HepG2 (cell line): ENCODE measurements at places on chromosomes 5 and 9. TPM values are rescaled to one million over a fixed set of nuclear protein-coding genes. Genes with fewer than 3 reads are reported as not detected.

- DNase-seq = no peak
Measured at GRCh38 chr5:132260714-132261551, 3.4 kb downstream of the PDLIM4 start.

GRCh38 chr5:95390812-95391492 lies at the start of gene FAM81B:
FAM81B (plus strand) TSS chr5:95391366; CDS start chr5:95391390, 24 bp downstream.
- no peak for DNase-seq

GRCh38 chr5:9653811-9654210 lies 23.7 kb upstream of the TAS2R1 start:
- no peak for DNase-seq

- no peak for DNase-seq
Measured at GRCh38 chr5:7169240-7169878, 226.6 kb upstream of the ADCY2 start.

PAXX gene
- 20.7 and 31.9 TPM in 2 replicates for total RNA-seq
